T-helper 9 cell (primary cell): ENCODE measurements at places on chromosomes 1 and 21.

- no peak for DNase-seq
Observed at GRCh38 chr1:56915960-56916359, 49.9 kb downstream of the C8B start.

GRCh38 chr1:202628646-202629215 is 81.5 kb downstream of the SYT2 start:
- no peak for DNase-seq

DNA sequence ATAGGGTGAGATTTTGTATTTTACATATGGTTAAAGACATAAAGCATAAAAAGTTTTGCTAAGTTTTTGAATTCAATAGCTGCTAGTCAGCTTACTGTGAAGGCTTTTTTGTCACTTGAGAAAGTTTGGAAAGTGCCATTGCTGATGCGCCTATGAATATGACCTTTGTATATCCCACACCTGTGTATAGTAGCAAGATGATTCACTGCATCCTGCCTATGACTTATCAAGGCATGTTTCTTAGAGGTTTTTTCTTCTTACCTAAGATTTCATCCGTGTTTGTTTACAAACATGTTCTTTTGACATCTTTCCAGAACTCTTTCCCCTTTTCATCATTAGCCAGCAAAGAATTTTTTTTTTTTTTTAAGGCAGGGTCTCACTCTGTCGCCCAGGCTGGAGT is 51.5 kb downstream of the PRKAA2 start:
- DNase-seq, result no peak

GRCh38 chr1:65457868-65458267 is 37.4 kb downstream of the LEPR start:
- DNase-seq, result no peak

DNA sequence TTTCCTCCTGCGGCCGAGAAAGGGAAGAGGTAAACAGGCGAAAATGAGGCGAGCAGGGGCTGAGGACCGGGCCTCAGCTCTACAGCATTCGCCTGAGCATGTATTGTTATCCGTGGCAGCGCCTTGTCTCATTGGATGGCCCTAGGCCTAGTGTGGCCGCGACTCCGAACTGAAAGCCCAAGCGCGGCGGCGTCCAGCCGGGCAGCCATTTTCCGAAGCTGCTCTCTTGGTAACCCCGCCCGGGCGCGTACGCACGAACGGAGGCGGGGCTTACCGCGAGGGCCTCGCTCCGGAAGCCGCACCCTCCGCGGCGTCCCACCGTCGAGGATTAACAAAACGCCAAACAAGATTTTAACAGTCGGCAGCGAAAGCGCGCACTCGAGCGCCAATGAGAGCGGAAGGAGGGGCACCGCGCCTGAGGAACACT is 797 bp upstream of the USP1 start:
- peak; percentile 91 for DNase-seq

DNA sequence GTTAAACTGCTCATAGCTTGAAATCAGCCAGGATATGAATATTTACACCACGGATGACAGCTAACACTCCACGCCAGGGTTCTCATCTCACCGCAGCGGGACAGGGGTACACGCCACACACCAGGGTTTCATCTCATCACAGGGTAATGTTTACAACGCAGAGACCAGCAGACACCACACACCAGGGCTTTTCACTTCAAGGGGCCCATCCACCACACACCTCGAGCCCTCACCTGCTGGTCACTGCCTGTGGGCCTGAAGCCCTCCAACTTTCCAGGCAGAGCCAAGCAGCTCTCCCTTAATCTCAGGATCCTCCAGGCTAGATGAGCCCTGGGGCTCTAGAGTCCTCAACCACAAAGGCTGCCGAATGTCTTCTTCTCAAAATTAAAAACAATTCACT is 1.3 kb upstream of the KRTAP10-12 start:
- DNase-seq, result no peak

GRCh38 chr1:171032822-171033702 is 57.6 kb upstream of the FMO3 start:
- no peak for DNase-seq

- DNase-seq, result no peak
Observed at GRCh38 chr21:28220680-28221079, 772.0 kb downstream of the LTN1 start.

- no peak for DNase-seq
Observed at GRCh38 chr1:77385551-77385950, 103.7 kb downstream of the AK5 start.

DNA sequence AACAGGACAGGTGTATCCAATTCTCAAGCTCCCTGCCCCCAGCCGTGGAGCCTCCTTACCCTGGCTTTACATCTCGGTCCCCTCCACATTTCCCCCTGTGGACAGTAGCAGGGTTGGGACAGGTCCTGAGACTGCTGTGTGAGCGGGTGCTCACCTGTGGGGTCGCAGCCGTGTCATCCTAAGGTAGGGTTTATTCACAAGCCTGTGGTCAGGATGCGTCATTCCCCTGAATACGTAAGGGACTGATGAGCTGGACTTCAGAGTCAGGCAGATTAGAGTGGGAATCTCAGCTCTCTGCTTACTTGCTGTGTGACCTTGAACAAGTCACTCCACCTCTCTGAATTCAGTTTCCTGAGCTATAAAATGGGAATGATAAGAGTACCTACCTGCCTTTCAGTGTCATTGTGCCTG is 17.7 kb downstream of the ZNF362 start:
- DNase-seq, result no peak

- DNase-seq, result no peak
Observed at GRCh38 chr1:203057911-203058675, 27.7 kb downstream of the MYOG start.
